ENCODE measurements at places on chromosomes 3 and 15.

DNA sequence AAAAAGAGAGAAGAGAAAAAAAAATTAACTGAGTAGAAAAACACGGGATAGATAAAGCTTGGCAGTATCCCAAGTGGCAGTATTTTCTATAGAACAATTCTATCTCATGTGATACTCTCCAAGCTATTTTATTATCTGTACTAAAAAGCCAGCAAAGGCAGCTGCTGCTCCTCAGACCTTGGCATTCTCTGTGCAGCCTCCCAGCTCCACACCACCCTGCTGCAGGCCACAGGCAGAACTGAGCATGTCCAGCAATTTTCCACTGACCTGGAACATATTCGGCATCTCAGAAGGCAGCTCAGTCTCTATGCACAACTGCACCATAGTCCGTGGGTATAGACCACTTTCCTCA is 1161.4 kb downstream of the IGSF11 start:
- DNase-seq: no peak

DNA sequence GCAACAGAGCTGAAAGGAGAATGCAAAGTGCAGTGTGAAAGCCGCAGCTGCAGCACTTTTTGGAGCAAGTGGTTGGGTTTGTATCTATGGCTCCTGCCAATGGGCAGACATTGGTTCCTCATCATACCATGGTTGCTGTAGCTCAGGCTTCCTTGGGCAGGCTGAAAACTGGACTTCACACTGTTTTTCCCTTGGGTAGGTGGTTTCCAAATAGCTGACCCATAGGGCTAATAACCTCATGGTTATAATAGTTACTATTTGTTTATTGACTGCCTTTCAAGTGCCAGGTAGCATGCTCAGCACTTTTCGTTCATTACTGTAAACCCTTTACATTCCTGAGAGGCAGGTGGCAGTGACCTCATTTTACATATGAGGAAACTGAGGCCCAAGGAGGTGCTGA is 4.5 kb downstream of the CGNL1 start:
- DNase-seq: no peak

GRCh38 chr3:189586941-189587663 is 44.1 kb upstream of the TP63 start:
- no peak for DNase-seq

GRCh38 chr15:65201918-65202317 is 9.4 kb downstream of the CILP start:
- DNase-seq: no peak

DNA sequence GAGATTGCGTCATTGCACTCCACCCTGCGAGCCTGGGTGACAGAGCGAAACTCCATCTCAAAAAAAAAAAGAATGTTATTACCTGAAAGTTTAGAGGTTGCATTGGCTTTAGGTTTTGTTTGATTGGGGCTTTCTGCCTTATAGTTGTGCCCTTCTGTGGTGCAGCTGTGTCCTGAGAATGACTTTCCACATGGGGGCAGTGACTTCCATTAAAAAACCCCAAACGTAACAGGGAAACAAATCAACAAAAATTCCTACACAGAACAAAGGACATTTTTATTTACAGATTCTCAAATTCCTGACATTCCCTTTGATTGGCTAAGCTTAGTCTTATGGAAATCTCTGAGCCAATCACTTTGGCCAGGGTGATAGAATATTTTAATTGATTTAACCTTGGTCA is 154.1 kb upstream of the GPR149 start:
- no peak for DNase-seq

DNA sequence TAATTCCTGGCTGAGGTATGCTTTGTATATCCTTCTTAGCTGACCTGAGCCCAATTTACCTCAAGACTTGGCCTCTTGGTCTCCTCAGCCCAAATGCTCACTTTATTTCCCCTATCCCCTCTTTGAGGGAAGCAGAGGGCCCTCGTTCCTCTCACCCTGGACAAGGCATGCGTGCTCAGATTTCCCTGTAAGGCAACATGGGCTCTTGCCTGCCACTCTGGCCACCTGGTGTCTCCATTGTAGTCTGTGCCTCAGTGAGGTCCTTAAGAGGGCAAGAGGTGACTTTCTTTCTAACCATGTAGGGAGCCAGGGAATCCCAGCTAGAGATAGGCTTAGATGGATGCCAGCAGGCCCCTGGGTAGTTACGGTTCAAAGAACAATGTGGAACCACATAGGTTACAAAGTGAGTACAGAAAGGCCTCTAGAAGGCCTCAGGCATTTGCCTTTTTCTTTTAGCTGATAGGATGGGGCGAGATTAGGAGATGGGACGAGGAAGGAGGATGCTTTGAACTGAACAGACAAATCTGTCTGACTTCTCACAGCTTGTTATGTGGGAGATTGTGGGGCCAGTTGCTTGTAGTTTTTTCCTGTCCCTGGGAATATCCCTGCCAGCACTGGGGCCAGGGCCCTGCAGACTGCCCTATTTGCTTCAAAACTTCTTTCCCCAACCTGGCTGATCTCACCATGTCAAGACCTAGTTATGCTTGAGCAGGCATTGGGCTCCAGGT is 1.1 kb upstream of the INTS14 start:
- DNase-seq: no peak

Measured in hindlimb muscle (tissue), 1 donor.